Mesothelial cell of epicardium (in vitro differentiated cells): ENCODE measurements at places on chromosomes 7 and 10. TPM values are rescaled to one million over a fixed set of nuclear protein-coding genes. Genes with fewer than 3 reads are reported as not detected.

SLC26A5 gene
- total RNA-seq: not detected in 3 replicates

TCTN3 gene
- 44.4 to 49.7 TPM (median 45.7 TPM) in 3 replicates for total RNA-seq

ETV1 gene
- 23.0 to 26.6 TPM (median 25.2 TPM) in 3 replicates for total RNA-seq

CUTC gene
- total RNA-seq: 10.4 to 13.3 TPM (median 10.6 TPM) in 3 replicates

IFIT1 gene
- total RNA-seq: 34.5 to 44.1 TPM (median 35.4 TPM) in 3 replicates

DTX2 gene
- total RNA-seq: 18.9 to 24.6 TPM (median 23.4 TPM) in 3 replicates

TRIM50 gene
- not detected in 3 replicates for total RNA-seq

LIPA gene
- 24.2 to 27.3 TPM (median 24.8 TPM) in 3 replicates for total RNA-seq

C7orf33 gene
- not detected in 3 replicates for total RNA-seq

RARRES2 gene
- 24.9 to 26.4 TPM (median 26.2 TPM) in 3 replicates for total RNA-seq

ACSL5 gene
- 0.41 to 0.53 TPM in 2 of 3 replicates, not detected in the other for total RNA-seq

SPDYE9 gene
- 0.11 to 0.18 TPM in 2 of 3 replicates, not detected in the other for total RNA-seq

EN2 gene
- total RNA-seq: not detected in 3 replicates

SFXN4 gene
- total RNA-seq: 33.3 to 37.2 TPM (median 36.6 TPM) in 3 replicates

ASB10 gene
- total RNA-seq: not detected in 3 replicates

- no peaks in the 10 kb centered on the region for H3K4me1 ChIP-seq
- H3K4me3 ChIP-seq: no peak overlapping the region
- H3K36me3 ChIP-seq: no peaks in the 10 kb centered on the region
- peaks cover 58% of the 10 kb centered on the region for H3K27me3 ChIP-seq
Measured at GRCh38 chr10:132832186-132832969, 46.4 kb upstream of the NKX6-2 start.

GRCh38 chr10:117543225-117544003 is 868 bp downstream of the EMX2 start:
- H3K27ac ChIP-seq: peak overlapping the region; percentile 53
- peaks cover 96% of the 10 kb centered on the region for H3K27me3 ChIP-seq
- DNase-seq: peak; percentile 68

DNA sequence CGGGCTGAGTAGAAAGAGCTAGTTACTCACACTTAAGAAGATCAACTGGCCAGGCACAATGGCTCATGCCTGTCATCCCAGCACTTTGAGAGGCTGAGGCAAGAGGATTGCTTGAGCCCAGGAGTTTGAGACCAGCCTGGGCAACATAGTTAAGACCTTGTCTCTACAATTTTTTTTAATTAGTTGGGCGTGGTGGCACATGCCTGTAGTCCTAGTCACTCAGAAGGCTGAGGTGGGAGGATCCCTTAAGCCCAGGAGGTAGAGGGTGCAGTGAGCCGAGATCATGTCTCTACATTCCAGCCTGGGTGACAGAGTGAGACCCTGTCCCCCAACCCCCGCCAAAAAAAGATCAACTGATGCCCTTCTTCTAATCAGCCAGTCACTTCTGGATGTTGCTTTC is 74.6 kb upstream of the ATP6V0A4 start:
- H3K27ac ChIP-seq: peak overlapping the region; percentile 67
- peaks cover 36% of the 10 kb centered on the region for H3K36me3 ChIP-seq
- no peaks in the 10 kb centered on the region for H3K27me3 ChIP-seq
- no peak overlapping the region for H3K4me3 ChIP-seq

- H3K27me3 ChIP-seq: no peaks in the 10 kb centered on the region
- no peak for DNase-seq
- H3K36me3 ChIP-seq: no peaks in the 10 kb centered on the region
- H3K4me3 ChIP-seq: no peak overlapping the region
- no peak overlapping the region for H3K27ac ChIP-seq
Measured at GRCh38 chr10:90378524-90379076, 479.2 kb downstream of the HTR7 start.

DNA sequence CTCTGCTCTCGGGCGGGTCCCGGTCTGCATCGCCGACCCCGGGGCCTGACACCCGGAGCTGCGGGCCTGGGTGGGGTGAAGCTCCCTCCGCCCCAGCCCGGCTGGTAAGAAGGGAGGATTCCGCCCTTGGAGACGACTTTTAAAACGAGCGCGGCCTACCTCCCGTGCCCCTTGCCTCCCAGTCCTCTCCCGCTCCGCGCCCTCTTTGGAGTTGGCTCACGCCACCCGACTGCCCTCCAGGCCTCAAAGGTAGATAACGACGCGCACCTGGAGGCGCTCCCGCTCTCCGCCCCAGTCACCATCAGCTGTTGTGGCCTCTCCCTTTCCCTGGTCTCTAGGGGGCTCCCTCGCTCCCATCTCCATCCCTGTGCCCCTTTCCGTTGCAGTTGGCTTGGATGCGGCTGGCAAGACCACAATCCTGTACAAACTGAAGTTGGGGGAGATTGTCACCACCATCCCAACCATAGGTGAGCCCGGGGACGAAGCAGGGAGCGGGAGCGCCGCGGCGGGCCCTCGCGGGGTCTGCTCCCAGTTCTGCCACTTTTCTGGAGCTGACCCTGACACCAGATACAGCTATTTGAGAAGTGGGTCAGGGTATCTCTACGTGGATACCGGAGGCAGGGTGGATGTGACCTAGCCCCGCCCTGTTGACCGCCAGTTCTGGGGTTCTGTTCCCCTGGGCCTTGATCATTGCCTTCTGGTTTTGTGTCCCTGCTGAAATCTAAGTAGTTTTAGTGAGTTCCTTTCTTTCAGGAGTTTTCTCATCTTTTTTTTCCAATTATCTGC is 679 bp downstream of the ARF5 start:
- peaks cover 32% of the 10 kb centered on the region for H3K4me1 ChIP-seq
- H3K36me3 ChIP-seq: peaks cover 19% of the 10 kb centered on the region
- H3K4me3 ChIP-seq: peak overlapping the region; percentile 99
- H3K27me3 ChIP-seq: no peaks in the 10 kb centered on the region
- H3K27ac ChIP-seq: peak overlapping the region; percentile 98

GRCh38 chr10:60414877-60415585 is 25.4 kb upstream of the ANK3 start:
- peaks cover 2% of the 10 kb centered on the region for H3K36me3 ChIP-seq
- no peak overlapping the region for H3K4me3 ChIP-seq
- peak; percentile 46 for DNase-seq
- H3K4me1 ChIP-seq: peaks cover 47% of the 10 kb centered on the region
- peak overlapping the region; percentile 92 for H3K27ac ChIP-seq
- H3K27me3 ChIP-seq: no peaks in the 10 kb centered on the region

DNA sequence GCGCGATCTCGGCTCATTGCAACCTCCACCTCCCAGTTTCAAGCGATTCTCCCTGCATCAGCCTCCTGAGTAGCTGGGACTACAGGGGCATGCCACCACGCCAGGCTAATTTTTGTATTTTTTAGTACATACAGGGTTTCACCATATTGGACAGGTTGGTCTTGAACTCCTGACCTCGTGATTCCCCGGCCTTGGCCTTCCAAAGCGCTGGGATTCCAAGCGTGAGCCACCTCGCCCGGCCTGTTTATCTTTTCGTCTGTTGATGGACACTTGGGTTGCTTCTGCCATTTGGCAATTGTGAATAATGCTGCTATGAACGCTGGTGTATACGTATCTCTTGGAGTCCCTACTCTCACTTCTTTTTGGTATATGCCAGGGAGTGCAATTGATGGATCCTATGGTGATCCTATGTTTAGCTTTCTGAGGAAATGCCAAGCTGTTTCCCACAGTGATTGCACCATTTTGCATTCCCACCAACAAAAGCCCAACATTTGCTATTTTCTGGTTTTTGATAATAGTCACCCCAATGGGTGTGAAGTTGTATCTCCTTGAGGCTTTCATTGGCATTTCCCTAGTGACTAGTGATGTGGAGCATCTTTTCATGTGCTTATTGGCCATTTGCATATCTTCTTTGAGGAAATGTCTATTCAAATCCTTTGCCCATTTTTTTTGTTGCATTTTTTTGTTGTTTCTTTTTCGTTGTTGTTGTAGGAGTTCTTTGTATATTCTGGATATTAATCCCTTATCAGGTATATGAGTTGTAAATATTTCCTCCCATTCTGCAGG is 3.5 kb downstream of the ANTXRL start:
- H3K27ac ChIP-seq: no peak overlapping the region
- peaks cover 3% of the 10 kb centered on the region for H3K27me3 ChIP-seq
- no peaks in the 10 kb centered on the region for H3K36me3 ChIP-seq
- H3K4me3 ChIP-seq: no peak overlapping the region
- DNase-seq: no peak

DNA sequence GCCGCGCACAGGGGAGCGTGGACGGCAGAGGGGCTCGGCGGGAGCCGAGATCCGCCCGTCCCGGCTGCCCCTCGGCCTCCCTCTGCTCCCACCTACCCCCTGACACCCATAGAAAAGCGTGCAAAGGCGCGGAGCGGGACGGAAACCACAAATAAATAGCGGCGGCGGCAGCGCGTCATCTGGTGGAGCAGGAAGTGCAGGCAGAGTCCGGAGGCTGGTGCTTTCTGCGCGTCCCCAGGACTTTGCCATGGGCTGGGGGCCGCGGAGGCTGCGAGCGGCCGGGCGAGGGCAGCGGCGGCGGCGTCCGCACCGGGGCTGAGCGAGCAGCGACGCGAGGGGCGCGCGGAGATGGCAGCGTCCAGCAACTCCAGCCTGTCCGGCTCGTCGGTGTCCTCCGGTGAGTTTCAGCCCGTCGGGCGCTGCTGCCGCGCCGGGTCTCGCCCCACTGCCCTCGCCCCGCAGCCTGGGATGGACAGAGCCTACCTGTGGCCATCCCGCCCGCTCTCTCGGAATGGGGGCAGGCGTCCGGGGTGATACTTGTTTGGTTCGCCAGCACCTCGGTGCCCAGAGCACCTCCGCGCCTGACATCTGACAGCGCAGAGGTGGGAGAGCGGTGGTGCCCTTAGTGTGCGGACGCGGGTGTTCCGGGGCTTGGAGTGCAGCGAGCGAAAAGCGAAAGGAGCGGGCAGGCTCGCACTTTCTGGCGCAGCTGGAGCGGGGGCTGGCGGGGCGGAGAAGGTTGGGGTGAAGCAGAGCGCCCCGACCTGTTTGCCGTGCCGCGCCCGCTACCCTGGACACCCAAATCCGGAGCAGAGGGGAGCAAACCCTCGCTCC is at the start of gene CHN2:
Gene CHN2 (plus strand): TSS at position 182 of the 834 bp plus-strand sequence.
- peak within 1 kb of the TSS; percentile 68 for H3K4me3 ChIP-seq
- H3K36me3 ChIP-seq: no peaks in the 10 kb centered on the region
- no peak within 1 kb of the TSS for H3K27ac ChIP-seq
- peak; percentile 66 for DNase-seq

DNA sequence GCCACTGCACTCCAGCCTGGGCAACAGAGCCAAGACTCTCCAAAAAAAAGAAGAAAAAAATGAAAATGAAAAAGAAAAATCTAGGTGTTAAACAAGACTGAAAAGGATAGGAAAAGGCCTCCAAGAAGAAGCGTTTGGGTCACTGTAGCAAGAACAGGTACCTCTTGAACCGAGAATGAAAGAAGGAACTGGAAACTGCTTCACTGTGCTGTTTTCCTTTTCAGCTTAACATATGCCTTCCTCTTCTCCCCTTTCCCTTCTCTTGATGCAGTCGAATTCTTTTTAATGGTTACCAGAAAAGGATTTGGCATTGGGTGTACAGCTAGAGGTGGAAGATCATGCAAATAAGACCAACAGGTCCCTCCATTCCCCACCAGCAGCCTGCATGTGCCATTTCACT is 28.1 kb downstream of the LRRC4 start:
- H3K36me3 ChIP-seq: peaks cover 9% of the 10 kb centered on the region
- no peak overlapping the region for H3K4me3 ChIP-seq
- H3K27me3 ChIP-seq: no peaks in the 10 kb centered on the region
- H3K4me1 ChIP-seq: peaks cover 9% of the 10 kb centered on the region

GRCh38 chr7:44608916-44609648 is 2.7 kb downstream of the OGDH start:
- H3K27me3 ChIP-seq: no peaks in the 10 kb centered on the region
- H3K4me1 ChIP-seq: peaks cover 20% of the 10 kb centered on the region
- peak overlapping the region; percentile 8 for H3K4me3 ChIP-seq
- H3K27ac ChIP-seq: peak overlapping the region; percentile 85
- no peak for DNase-seq

- H3K27ac ChIP-seq: no peak overlapping the region
- H3K36me3 ChIP-seq: no peaks in the 10 kb centered on the region
- no peaks in the 10 kb centered on the region for H3K27me3 ChIP-seq
- DNase-seq: no peak
Measured at GRCh38 chr7:7979558-7979957, 11.0 kb downstream of the GLCCI1 start.

GRCh38 chr10:44716470-44717015 is 194.6 kb upstream of the TMEM72 start:
- no peaks in the 10 kb centered on the region for H3K36me3 ChIP-seq
- no peaks in the 10 kb centered on the region for H3K27me3 ChIP-seq
- H3K4me1 ChIP-seq: peaks cover 5% of the 10 kb centered on the region
- no peak overlapping the region for H3K27ac ChIP-seq

DNA sequence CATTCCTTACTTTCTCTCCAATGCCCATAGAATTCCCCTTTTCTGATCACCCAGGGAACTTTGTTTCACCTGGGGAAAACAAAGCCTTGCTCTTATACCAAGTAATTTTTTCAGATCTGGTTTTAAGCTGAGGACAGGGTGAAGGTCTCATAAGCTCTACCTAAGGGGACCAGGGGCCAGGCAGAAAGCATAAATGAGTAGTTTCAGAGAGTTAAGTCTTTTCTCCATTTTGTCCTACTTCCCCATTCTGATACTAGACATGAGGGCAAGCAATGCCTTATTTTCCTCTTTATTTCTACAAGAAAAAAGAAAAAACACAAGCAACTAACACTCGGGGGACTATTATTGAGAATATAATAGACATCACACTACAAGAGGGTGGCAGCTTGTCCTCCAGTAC is 2.9 kb downstream of the AKR1D1 start:
- peaks cover 4% of the 10 kb centered on the region for H3K36me3 ChIP-seq
- H3K27ac ChIP-seq: no peak overlapping the region
- no peak for DNase-seq
- H3K27me3 ChIP-seq: no peaks in the 10 kb centered on the region
- no peak overlapping the region for H3K4me3 ChIP-seq

GRCh38 chr10:52747694-52748093 is 24.9 kb downstream of the MBL2 start:
- no peak for DNase-seq
- no peak overlapping the region for H3K4me3 ChIP-seq
- no peak overlapping the region for H3K27ac ChIP-seq
- H3K4me1 ChIP-seq: no peaks in the 10 kb centered on the region
- H3K27me3 ChIP-seq: peaks cover 10% of the 10 kb centered on the region
- H3K36me3 ChIP-seq: no peaks in the 10 kb centered on the region

- no peak for DNase-seq
- peaks cover 11% of the 10 kb centered on the region for H3K4me1 ChIP-seq
- no peaks in the 10 kb centered on the region for H3K36me3 ChIP-seq
- peaks cover 5% of the 10 kb centered on the region for H3K27me3 ChIP-seq
Measured at GRCh38 chr7:23276947-23277346, 22.2 kb upstream of the MALSU1 start.

GRCh38 chr10:109963439-109963838 is 40.1 kb upstream of the XPNPEP1 start:
- peak overlapping the region; percentile 47 for H3K27ac ChIP-seq
- H3K36me3 ChIP-seq: no peaks in the 10 kb centered on the region
- H3K27me3 ChIP-seq: no peaks in the 10 kb centered on the region
- H3K4me3 ChIP-seq: no peak overlapping the region
- DNase-seq: no peak

GRCh38 chr7:35508623-35509400 is 186.1 kb downstream of the HERPUD2 start:
- DNase-seq: no peak
- no peak overlapping the region for H3K27ac ChIP-seq
- H3K27me3 ChIP-seq: peaks cover 9% of the 10 kb centered on the region
- peaks cover 4% of the 10 kb centered on the region for H3K4me1 ChIP-seq

- H3K27ac ChIP-seq: no peak overlapping the region
- H3K4me3 ChIP-seq: no peak overlapping the region
- no peaks in the 10 kb centered on the region for H3K36me3 ChIP-seq
- no peak for DNase-seq
- peaks cover 8% of the 10 kb centered on the region for H3K4me1 ChIP-seq
Measured at GRCh38 chr7:22578007-22578733, 78.2 kb upstream of the STEAP1B start.
